ENCODE measurements at places on chromosomes 5 and 9. TPM values are rescaled to one million over a fixed set of nuclear protein-coding genes. Genes with fewer than 3 reads are reported as not detected.

DNA sequence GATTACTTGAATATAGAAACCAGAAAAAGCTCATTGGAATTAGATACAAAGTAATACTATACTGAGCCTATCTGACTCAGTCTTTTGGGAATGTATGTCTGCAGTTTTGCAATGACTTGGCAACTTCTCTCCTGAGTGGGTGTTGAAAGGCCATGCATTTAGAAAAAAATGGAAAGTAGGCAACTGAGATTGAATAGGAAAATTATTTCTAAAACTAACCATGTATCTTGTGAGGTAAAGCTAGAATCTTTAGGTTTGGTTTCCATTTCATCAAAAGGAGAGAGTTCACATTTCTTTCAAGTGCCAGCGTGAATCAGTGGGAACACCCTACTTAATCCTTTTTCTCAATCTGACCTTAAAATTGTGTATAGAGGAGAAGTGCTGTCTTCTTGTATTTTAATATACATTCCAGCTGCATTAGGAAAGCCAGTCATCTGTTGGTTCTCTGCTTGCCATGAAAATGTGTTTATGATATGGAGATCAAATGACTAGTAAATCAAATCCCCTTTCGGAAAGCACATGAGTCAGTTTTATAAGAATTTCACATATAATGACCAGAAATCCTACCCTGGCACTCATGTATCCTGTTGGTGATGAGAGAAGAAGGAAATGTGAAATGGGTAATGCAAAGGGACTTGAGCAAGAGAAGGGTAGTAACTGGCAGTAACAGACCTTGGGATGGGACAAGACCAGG is 30.4 kb downstream of the NFX1 start:
- DNase-seq = peak; percentile 98

Gene PCDHAC1
- 0.16 TPM for total RNA-seq

GRCh38 chr9:7848498-7848897 is 48.9 kb upstream of the DMAC1 start:
- no peak for DNase-seq

- DNase-seq = peak; percentile 44
Observed at GRCh38 chr9:120410925-120411501, 169.0 kb downstream of the CDK5RAP2 start.

GRCh38 chr5:160023007-160023907 is 14.3 kb downstream of the TTC1 start:
- DNase-seq = no peak

- no peak for DNase-seq
Observed at GRCh38 chr5:76487821-76488220, 84.7 kb downstream of the IQGAP2 start.

Gene NDUFB6
- total RNA-seq = 63.0 TPM

Gene F12
- 1.4 TPM for total RNA-seq

Gene ZBTB26
- 4.7 TPM for total RNA-seq

Gene LCN1
- total RNA-seq = not detected

- DNase-seq = no peak
Observed at GRCh38 chr9:114300153-114300845, 22.6 kb upstream of the ORM1 start.

Gene UBAP2
- total RNA-seq = 68.7 TPM
